CD8-positive, alpha-beta memory T cell (primary cell): ENCODE measurements at places on chromosomes 4 and X. TPM values are rescaled to one million over a fixed set of nuclear protein-coding genes. Genes with fewer than 3 reads are reported as not detected.

- H3K27me3 ChIP-seq, result no peaks in the 10 kb centered on the region
- H3K36me3 ChIP-seq, result no peaks in the 10 kb centered on the region
- no peak overlapping the region for H3K27ac ChIP-seq
- no peak for DNase-seq
Measured at GRCh38 chrX:75301060-75301459, 27.2 kb downstream of the UPRT start.

GRCh38 chr4:118757761-118758251, 72.6 kb downstream of the METTL14 start:
- H3K4me3 ChIP-seq, result no peak overlapping the region
- H3K27ac ChIP-seq, result no peak overlapping the region
- H3K36me3 ChIP-seq, result peaks cover 6% of the 10 kb centered on the region
- no peaks in the 10 kb centered on the region for H3K4me1 ChIP-seq
- DNase-seq, result no peak

DNA sequence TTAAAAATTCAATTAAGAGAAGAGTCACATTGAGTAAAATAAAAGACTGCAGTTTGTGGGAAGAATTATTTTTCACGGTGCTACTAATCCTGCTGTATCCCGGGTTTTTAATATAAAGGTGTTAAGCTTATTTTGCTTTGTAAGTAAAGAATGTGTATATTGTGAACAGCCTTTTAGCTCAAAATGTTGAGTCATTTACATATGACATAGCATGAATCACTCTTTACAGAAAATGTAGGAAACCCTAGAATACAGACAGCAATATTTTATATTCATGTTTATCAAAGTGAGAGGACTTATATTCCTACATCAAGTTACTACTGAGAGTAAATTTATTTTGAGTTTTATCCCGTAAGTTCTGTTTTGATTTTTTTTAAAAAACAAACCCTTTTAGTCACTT, 39.7 kb downstream of the IRS4 start:
- H3K27me3 ChIP-seq, result no peaks in the 10 kb centered on the region
- H3K36me3 ChIP-seq, result no peaks in the 10 kb centered on the region
- no peak overlapping the region for H3K4me3 ChIP-seq

The FAT4 gene
- 0.02 TPM for total RNA-seq

- no peak overlapping the region for H3K27ac ChIP-seq
- H3K4me1 ChIP-seq, result no peaks in the 10 kb centered on the region
- DNase-seq, result no peak
Measured at GRCh38 chr4:150501983-150502382, 80.0 kb upstream of the MAB21L2 start.

DNA sequence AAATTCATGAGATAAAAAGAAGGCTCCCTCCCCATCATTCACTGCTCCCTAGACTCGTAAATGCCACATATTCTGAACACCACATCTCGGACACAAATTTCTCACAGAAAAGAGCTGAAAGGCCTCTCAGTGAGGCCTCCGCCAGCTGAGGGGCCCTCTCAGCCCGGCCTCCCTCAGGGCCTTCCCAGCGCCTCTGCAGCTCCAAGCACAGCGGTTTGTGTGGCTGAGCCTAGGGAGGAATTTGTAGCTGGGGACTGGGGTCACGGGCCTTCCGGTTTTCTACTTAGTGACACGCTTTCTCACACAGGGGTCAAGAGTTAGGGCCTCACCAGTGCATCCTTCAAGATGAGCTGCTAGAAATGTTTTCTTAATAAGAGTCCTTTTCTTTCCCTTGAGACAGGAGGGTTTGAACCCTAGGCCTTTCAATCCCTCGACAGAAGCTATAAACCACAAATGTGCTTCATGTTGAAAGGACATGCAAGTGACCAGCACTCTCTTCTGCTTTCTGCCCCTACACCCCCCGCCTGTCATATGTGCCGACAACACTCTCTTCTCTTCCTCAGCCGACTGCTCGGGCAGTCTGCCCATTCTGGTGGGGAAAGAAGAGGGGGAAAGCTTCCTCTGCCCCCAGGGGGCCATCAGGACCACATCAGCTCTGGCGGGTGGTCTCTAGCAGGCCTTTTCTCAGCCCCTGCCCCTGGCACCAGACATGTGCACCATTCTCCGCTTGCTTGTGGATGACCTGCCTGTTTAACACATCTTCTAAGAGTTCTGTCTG, 104.9 kb downstream of the CHIC2 start:
- H3K27me3 ChIP-seq, result no peaks in the 10 kb centered on the region
- no peak for DNase-seq
- no peak overlapping the region for H3K27ac ChIP-seq
- no peak overlapping the region for H3K4me3 ChIP-seq
- no peaks in the 10 kb centered on the region for H3K36me3 ChIP-seq

DNA sequence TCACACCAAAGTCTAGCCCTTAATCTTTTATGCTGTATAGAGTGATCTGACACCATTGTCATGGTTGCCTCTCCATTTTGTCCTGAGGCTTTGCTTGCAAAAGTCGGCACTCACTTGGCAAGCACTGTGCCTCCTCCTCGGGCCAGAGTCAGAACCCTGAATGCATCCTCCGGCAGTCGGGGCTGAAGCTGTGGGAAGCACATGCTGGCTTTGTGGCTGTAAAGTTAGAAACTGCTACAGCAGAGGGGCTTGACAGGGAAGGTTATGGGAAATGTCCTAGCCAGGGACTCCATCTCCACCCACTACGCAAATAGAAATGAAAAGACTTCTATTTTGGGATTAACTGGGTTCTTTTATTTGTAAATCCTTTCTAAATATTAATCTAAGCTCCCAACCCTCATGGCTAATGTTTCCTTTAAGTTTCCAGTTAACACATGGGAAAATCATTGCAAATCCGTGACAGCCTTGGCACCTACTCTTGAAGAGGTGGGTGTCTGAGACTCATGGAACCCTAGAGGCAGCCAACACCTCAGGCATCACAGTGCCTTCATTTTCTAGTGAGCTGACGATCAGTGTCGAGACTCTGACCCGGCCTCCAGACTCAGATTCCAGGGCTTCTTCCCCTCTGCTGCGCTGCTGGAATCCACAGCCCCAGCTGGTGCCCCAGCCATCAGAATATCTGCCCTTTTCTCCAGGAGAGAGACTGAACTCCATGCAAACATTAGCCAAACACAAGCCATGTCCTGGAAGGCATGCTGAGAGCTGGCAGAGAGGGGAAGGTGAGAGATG, 7.9 kb upstream of the CLDN24 start:
- H3K4me3 ChIP-seq, result no peak overlapping the region
- no peaks in the 10 kb centered on the region for H3K4me1 ChIP-seq
- no peak overlapping the region for H3K27ac ChIP-seq

- no peak for DNase-seq
- no peaks in the 10 kb centered on the region for H3K4me1 ChIP-seq
- no peaks in the 10 kb centered on the region for H3K36me3 ChIP-seq
- H3K27ac ChIP-seq, result no peak overlapping the region
Measured at GRCh38 chr4:87838890-87839591, 6.3 kb downstream of the MEPE start.

The GAGE13 gene
- total RNA-seq, result not detected

GRCh38 chr4:116020141-116020722, 906.8 kb upstream of the NDST4 start:
- DNase-seq, result no peak
- H3K27me3 ChIP-seq, result no peaks in the 10 kb centered on the region
- H3K27ac ChIP-seq, result no peak overlapping the region
- no peaks in the 10 kb centered on the region for H3K36me3 ChIP-seq
- no peaks in the 10 kb centered on the region for H3K4me1 ChIP-seq
- H3K4me3 ChIP-seq, result no peak overlapping the region

GRCh38 chr4:165325732-165326512, 1.5 kb upstream of the MSMO1 start:
- H3K4me3 ChIP-seq, result peak overlapping the region; percentile 70
- no peaks in the 10 kb centered on the region for H3K27me3 ChIP-seq
- DNase-seq, result no peak
- no peaks in the 10 kb centered on the region for H3K36me3 ChIP-seq

DNA sequence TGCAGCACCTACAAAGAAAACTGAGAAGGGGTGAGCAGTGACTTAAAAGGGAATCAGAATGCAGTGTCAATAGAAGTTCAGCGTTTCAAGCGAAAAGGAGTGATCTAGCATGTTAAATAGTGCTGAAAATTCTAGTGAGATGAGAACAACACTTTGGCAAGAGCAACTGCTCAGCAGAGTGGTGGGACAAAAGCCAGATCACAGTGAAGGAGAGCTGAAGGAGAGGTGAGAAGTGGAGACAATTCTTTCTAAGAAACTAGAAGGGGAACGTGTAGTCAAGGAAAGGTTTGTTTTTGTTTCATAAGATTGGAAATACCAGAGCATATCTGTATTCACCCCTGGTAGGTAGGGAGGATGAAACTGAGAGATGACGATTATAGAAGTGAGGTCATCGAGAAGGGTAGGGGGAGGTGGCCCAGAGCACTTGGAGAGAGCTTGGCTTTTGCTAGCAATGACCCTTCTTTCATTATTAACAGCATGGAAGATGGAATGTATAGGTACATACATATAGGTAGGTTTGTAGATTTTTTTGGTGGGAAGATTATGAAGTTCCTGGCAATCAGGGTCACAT, 33.7 kb downstream of the SRPX2 start:
- no peak overlapping the region for H3K27ac ChIP-seq
- DNase-seq, result no peak
- H3K36me3 ChIP-seq, result no peaks in the 10 kb centered on the region
- H3K27me3 ChIP-seq, result no peaks in the 10 kb centered on the region
- no peak overlapping the region for H3K4me3 ChIP-seq
- no peaks in the 10 kb centered on the region for H3K4me1 ChIP-seq
